ENCODE measurements at places on chromosomes 1 and 21.

DNA sequence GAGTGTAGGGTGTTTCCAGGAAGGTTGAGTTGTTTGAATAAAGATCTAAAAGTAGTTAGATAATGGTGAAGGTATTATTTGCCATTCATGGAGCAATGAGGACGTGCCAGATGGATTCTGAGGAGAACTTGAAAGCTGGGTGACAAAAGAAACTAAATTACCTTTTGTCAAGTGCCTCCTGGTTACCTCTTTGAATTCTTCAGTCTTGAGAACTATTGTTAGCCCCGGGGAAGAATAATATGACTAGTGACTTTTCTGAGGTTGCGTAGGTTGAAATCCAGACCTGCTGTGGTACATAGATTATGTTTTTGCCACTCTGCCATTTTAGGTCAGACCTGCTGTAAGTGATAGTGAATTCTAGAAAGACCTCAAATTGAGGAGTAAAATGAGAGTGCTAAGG lies 11.5 kb downstream of the LAMC1 start:
- no peak for DNase-seq

- no peak for DNase-seq
These were observed 94.7 kb upstream of the SMYD2 start for GRCh38 chr1:214186103-214186824.

DNA sequence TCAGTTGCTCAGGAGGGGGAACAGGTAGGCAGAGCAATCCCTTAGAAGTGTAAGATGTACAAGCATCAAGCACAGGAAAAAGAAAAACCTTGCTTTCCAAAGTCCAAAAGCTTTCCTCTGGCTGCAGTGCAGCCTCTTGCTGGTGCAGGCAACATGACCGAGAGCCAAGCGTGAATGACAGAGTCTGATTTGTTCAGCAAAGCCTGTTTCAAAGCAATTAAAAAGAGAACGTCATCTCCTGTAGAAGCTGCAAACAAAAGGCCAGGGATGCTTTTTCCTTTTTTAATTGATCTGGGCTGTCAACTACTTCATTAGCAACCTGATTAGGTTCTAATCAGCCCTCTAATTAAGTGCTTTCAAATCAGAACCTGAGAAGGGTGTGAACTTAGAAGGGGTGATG lies 38.2 kb upstream of the PLA2G2C start:
- no peak for DNase-seq

DNA sequence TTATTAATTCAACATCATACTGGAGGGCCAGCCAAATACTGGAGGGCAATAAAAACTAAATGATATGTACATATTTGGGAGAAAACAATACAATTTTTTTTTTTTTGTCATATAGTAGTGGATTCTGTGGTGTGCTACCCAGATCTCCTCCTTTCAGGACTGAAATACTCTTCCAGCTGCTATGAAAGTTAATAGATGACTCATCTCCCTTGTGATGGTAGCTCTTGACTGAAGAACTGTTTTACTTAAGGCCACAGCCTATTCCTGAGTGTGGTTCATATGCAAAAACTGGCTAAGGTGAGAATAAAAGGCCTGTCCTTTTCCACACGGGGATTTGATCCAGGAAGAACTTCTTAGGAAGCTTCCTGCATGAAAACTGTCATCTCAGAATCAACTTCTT lies 307.9 kb downstream of the HLX start:
- no peak for DNase-seq

- no peak for DNase-seq
These were observed 262.5 kb upstream of the B3GALT2 start for GRCh38 chr1:193448682-193449461.

- no peak for DNase-seq
These were observed 31.6 kb downstream of the IFI44 start for GRCh38 chr1:78681265-78681664.

DNA sequence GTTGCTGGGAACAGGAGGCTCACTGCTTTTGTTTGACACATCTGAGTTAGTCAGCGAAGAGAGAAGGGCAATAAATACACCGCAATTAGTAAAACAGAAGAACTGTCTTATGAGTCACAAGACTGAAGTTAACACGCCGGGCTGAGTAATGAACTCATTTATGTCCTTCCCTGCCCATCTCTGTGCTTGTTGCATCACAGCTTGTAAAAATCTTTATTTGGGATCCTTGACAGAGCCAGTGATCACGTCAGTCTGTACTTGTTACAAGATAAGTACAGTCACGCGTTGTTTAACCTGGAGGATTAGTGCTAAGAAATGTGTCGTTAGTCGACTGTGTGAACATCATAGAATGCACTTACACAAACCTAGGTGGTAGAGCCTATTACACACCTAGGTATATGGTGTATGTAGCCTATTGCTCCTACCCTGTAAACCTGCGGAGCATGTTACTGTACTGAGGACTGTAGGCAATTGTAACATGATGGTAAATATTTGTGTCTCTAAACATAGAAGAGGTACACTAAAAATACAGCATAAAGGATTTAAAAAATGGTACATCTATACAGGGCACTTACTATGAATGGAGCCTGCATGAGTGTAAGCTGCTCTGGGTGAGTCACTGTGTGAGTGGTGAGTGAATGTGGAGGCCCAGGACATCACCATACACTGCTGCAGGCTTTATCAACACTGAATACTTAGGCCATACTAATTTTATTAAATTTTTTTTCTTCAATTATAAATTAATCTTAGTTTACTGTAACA lies 272.2 kb downstream of the TNR start:
- no peak for DNase-seq

GRCh38 chr1:54300401-54300800 lies 100.4 kb downstream of the MRPL37 start:
- no peak for DNase-seq

DNA sequence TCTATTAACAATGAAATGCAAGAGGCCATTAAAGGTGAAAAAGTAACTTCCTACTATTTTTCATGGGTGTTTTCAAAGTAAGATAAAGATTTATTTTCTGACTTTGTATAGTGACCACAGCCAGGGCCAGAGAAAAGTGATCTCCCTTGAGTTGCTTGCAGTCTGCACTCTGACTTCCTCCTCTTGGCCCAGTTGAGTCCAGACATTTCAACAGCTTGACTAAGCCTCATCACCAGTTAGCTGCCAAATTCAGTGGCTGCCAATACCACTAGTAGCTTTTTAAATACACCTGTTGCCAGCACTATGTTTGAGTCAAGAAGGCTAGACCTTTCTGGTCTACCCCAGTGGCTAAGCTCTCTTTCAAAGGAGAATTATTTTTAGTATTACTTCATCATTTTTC lies 3.7 kb upstream of the NEK7 start:
- DNase-seq: no peak

- DNase-seq: no peak
These were observed 7.2 kb upstream of the PIGC start for GRCh38 chr1:172451002-172451443.

DNA sequence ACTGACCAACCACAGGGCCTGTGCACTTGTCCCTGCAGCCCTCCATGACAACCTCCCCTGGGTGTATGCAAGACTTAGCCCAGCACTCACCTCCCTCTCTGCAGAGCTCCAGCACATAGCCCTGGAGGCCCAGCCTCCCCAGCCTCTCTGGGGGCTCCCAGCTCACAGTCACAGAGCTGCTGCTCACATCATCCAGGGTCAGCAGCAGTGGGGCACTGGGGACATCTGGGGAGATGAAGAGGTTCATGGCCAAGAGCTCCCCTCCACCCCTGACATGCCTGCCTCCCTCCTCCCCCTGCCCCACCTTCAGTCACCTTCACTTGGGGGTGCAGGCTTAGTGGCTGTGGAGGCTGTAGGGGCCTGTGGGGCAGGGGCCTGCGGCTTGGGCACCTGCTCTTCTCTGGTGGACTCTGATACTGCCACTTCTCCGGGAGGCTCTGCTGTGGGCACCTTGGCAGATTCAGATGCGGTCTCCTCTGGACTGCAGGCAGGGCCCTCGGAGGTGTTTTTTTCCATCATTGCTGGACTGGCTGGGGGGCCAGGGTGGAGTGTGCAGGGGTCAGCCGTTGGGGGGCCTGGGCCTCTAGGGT lies at the start of gene MYBPH:
Gene MYBPH, minus strand, starts transcription at position 590 of the 590 bp plus-strand sequence. Its CDS starts 71 bp downstream, at position 519.
- no peak for DNase-seq

GRCh38 chr1:159228554-159228953 lies 23.9 kb downstream of the ACKR1 start:
- DNase-seq: no peak

DNA sequence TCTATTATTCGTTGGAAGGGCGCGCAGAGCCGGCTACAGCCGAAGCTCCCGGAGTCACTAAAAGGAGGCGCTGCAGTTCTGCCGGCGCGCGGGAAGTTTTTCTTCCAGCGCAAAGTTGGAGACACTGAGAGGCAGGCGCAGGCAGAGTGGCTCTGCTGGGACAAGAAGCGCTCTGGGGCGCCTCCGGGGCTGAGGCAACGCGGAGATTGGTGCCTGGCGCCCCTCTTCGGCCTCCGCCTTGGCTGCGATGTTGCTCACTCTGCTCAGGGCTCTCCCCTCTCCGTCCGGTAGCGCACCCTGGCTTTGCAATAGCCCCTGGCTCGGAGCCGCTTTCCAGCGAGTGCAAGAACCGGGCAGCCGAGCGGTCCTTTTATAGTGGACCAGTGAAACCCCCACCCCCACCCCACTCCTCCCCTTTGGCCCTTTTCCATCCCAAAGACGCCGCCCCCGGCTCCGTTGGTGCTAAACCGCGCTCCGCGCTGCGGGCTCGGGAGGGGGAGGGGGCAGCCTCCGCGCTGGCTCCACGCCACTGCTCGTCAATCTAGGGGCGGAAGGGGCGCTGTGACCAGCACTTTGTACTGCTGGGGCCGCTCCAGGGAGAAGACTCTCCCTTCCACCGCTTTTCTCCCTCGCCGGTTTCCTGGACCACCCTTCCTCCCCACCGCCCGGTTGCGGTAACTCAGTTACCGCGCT lies at the start of gene ADAMTS1:
Gene ADAMTS1, minus strand, starts transcription at position 344 of the 693 bp plus-strand sequence. CDS start 455 bp downstream, outside the sequence.
- no peak for DNase-seq

DNA sequence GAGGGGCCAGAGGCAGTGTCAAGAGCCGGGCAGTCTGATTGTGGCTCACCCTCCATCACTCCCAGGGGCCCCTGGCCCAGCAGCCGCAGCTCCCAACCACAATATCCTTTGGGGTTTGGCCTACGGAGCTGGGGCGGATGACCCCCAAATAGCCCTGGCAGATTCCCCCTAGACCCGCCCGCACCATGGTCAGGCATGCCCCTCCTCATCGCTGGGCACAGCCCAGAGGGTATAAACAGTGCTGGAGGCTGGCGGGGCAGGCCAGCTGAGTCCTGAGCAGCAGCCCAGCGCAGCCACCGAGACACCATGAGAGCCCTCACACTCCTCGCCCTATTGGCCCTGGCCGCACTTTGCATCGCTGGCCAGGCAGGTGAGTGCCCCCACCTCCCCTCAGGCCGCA lies at the start of gene BGLAP:
Gene BGLAP, plus strand, starts transcription at position 259 of the 400 bp plus-strand sequence. Its CDS starts 48 bp downstream, at position 307.
- no peak for DNase-seq

DNA sequence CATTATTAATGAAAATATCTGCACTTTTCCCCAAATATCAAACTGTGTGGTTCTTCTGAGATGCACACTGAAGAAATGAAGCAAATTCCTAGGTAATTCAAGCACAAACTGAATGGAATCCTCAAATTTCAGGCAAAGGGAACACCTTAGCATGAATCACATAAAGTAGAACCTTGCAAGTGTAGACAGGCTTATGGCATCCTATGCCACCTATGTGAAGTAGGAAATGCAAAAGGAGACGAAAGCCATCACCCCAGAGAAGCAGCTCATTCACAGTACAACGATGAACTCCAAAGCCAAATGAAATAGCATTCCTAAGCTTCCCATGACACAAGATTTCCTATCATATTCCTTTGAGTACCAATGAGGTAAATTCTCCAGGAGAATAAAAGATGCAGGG lies 461.2 kb upstream of the RUNX1 start:
- DNase-seq: no peak

- no peak for DNase-seq
These were observed 573.3 kb downstream of the PTPRU start for GRCh38 chr1:29809446-29810120.

- DNase-seq: no peak
These were observed 393 bp downstream of the BLZF1 start for GRCh38 chr1:169368406-169368769.

DNA sequence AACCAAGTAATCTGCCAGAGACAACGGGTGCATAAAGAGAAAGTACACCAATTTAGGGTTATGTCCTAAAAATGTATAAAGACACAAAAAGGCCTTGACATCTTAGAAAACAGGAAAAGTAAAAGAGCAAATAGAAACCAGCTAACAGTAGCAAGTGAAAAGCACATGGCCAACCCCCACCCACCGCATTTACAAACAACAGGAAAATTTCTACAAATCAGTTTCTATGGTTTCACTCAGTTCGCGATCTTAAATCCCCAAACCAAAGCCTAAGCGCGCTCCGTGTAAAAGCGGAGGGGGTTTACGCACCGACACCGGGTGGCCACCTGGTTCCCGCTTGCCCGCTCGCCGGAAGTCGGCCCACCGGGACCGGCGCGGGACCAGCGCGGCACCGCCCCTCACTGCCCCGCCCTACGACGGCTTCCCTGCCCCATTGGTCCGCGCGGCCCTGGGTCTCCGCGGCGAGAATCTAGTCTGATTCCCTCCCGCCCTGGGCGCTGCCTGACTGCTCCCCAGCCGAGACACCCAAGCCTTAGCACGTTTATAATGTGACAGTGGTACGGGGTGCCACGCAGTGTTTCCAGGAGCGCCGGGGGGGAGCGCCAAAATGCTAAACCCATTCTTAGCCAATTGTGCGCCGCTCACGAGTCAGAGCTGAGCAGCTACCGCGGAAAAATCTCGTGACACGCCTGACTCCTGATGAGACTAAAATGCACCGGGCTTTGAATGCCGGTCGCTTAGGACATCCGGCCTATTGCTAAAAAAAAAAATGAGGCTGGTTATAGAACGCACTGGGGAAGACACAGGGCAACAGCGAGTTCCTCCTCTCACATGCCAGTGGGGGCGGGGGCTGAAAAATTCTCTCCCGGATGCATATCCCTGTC lies at the start of gene GART:
Gene GART, minus strand, starts transcription at position 362 of the 884 bp plus-strand sequence. CDS start 2,802 bp downstream, outside the sequence.
- DNase-seq: peak; percentile 70

DNA sequence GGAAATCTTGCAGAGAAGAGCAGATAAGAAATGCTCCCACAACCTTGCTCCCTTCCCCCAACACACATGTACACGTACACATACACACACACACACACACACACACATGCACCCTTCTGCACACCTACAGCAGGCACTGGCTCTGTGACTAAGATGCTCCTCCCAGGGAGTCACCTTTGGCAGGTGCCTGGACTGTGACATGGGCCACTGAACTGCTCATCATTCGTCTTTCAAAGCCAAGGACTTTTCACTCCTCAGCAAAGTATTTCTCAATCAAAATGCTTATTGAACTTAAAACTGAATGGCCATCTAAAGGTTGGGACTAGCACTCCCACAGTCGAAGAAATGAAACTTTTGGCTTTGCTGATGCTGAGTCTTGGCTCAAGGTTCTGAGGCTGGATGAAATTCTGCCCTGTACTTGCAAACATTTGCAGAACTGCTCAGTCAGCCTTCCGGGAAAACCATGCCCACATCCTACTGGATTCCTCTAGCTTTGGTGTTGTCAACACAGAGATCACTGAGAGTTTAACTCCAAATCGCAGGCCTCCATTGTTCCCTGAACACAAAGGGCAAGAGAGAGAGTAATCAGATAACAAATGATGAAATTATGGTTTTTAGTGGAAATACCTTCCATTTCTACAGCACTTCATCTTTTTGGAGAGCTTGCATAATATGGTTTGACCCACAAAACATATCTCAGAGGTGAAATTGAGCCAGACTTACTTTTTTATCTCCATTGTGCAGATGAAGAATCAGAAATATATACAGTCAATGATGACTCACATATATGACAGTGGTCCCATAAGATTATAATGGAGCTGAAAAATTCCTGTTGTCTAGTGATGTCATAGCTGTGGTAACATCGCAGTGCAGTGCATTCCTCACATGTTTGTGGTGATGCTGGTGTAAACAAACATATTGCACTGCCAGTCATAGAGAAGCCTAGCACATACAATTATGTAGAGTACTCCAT lies 72.4 kb upstream of the BCAR3 start:
- DNase-seq: no peak

- DNase-seq: no peak
These were observed 726.9 kb upstream of the PTBP2 start for GRCh38 chr1:95994643-95995042.
